Gastroesophageal sphincter (tissue), 4 donors: ENCODE measurements at places on chromosomes 5 and 9. TPM values are rescaled to one million over a fixed set of nuclear protein-coding genes. Genes with fewer than 3 reads are reported as not detected.

KIAA1958 gene
- 3.7 TPM for total RNA-seq

AUH gene
- total RNA-seq: 27.6 TPM

PLPP7 gene
- 12.9 TPM for total RNA-seq

CHSY3 gene
- total RNA-seq: 3.4 TPM

MRPS27 gene
- 48.6 TPM for total RNA-seq

AHRR gene
- 1.7 TPM for total RNA-seq

ZFR gene
- total RNA-seq: 108 TPM

GRCh38 chr9:37971108-37971459, 67.2 kb upstream of the SLC25A51 start:
- peak; percentile 12 for ATAC-seq

GRCh38 chr9:14822666-14823065, 87.6 kb downstream of the FREM1 start:
- no peak for ATAC-seq

- ATAC-seq: no peak
Measured at GRCh38 chr5:119076080-119076479, 5.2 kb downstream of the DMXL1 start.

DNA sequence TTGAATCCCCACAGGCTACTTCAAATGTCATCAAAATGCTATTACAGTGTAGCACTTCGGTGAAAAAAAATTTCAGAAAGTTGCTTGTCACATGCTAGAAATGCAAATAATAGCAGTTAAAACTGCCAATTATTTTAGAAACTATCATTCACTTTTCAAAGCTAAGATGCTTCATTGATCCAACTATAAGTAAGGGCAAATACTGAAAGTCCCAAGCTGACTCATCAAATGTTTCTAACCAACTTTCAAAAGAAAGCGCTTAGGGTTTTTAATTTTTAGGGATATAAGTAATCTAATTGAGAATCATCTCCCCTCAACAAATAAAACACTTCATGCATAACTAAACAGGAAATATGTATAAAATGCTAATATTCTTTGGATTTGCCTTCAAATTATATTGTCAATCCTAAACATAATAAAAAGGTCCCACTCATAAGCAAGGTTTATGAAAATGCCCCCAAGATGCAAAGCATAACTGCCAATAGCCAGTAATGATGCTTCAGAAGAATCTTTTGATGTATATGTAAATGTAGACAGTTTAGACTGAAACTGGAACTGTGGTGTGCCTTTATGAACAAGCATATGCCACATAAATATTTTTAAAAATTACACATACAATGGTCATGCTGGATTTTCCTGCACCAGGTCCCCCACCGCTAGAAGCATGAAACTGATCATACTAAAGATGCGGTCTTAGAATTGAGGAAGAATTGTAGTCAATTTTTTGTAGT, 12.2 kb downstream of the ACTL7A start:
- ATAC-seq: no peak

- no peak for ATAC-seq
Measured at GRCh38 chr5:56632199-56632598, 183.2 kb upstream of the MAP3K1 start.

- no peak for ATAC-seq
Measured at GRCh38 chr9:120755044-120755443, 38.2 kb downstream of the FBXW2 start.

DNA sequence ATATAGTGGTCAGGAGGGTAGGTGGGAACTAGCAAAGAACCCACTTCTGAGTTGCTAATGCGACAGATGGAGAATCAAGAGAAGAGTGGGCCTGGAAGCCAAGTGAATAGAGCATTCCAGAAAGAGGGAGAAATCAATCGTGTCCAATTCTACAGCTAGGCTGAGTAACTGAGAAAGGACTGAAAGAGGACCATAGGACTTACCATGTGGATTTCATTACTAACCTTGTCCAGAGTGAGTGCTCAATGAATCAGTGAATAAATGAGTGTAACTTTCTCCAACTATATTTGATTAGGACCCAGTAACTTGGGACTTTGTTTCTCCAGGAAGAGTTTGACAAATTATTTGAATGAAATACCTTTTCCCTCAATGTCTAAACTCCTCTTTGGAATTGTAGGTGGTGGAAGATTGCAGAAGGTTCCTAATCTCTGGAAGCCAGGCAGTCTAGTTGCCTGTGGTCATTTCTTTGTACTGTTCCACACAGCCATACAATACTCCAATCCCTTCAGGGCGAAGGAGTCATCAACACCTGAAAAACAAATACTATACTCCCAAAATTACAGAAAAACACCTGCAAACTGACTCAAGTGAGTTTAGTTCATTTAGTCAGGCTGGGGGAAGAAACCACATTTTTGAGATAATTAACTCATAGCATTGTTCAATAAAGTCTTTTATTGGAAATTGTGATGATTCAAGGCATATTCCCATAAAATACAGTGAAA, 2.6 kb upstream of the F2RL1 start:
- ATAC-seq: no peak

DNA sequence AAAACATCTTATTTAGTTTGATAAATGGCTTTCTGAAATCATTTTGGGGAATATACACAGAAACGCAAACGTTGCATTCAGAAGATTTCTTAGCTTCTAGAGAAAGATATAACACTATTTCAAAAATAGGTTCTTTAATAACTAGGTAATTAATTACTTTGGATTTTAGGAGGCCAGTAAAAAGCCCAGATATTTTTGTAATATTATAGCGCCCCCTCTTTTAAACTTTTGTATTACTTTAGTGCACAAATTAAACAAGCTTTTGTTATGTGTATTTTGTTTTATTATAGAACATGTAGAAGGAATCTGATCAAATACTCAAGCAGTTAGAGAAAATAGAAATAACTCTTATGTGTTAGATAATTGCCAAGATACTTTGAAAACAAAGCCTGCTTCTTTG, 57.7 kb downstream of the COMMD10 start:
- ATAC-seq: no peak

DNA sequence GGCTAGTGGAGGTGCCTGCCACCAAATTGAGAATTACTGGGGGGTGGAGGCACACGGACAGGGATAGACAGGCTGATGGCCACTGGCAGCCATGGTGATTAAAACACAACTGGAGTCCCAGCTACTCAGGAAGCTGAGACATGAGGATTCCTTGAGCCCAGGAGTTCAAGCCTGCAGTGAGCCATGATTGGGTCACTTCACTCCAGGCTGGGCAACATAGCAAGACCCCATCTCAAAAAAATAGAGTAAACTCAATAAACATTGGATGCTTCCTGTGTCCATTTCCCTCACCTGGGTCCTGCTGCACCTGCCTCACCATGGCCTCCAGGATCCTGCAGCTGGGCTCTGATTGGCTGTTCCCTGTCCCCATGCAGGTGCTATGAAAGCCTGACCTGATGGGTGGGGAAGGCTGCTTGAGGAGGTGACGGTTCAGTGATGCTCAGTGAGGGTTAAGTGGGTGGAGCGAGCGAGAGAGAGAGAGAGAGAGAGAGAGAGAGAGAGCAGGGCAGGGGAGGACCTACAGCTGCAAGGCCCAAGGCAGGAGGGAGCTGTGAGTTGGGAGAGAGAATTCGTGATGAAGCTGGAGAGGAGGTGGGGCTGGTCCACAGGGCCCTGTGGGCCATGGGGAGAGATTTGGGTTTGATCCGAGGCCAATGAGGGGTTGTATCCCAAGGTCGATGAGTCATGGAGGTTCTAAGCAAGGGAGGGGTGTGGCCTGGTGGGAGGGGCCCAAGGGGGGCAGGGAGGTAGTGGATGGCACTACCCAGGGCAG, 36.7 kb upstream of the FUBP3 start:
- ATAC-seq: no peak

GRCh38 chr5:598564-598890, 13.6 kb upstream of the CEP72 start:
- no peak for ATAC-seq

DNA sequence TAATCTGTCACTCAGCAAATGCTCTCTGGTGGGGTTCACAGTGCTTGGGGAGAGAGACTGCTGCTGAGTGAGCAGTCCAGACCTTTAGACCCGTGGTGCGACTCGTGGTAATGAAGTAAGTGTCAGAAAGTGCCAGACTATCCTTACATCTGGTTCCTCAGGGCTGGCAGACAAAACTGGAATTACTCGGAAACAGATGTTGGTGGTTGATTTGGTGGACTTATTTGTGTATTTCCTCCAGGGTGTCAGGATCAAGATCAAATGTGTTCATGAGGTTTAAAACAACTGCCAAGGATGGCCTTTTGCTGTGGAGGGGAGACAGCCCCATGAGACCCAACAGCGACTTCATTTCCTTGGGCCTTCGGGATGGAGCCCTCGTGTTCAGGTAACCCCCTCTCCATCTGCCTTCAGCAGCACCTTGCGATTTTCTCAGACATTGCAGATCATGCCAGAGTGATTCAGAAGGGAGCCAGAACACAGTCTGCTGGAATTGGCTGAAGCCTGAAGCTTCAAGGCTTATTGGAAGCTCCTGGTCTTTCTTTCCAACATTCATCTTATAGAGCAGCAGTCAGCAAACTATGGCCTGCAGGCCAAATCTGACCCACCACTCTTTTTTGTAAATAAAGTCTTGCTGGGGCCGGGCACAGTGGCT, 105.2 kb downstream of the LIFR start:
- ATAC-seq: no peak

- ATAC-seq: peak; percentile 76
Measured at GRCh38 chr5:142439207-142439860, 114.5 kb upstream of the SPRY4 start.

DNA sequence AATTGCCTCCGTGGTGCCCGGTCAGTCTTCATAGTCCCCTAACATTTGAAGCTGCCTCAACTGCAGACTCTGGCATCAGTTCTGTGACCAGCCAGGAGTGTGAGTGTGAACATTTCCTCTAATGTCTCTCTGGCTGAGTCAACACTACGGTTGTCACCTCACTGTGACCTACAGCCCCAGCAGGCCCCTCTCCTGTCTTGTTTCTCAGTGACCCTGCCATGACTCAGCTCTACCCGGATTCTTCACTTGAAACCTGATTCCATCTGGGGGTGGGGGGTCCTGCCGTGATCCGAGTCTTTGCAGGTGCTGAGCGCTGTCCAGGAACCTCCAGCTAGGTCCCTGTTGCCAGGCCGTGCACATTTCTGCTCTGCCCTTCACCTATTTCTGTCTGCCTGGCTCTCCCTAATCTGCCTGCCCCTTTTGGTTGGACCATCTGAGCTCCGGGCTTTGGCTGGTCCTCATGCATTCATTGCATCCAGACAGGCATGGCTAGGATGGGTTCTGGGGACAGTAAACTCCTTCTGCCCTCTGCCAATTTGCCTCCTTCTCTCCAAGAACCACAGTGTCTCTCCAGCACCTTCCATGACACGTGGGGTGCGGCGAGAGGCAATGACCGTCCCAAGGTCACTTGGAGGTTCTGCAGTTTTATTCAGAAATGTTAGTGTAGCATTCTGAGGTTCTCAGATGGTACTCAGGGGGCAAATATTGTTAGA, 24.2 kb downstream of the STC2 start:
- ATAC-seq: no peak

DNA sequence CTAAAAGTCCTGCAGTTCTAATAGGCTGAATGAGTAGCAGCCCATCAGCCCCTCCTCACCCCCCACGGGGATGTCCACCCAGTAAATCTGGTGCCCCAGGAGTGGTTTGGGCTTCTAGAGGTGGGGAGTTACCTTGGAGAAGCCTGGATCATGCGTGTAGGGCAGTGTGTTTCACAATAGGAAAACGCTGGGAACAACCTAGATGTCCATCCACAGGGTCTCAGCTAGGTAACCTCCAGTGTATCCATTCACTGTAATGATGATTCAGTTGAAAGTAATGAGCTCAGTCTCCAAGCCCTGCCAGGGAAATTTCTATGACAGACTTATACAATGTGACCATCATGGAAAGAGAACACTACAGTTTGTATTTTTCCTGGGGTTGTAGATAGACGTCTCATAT, 51.8 kb downstream of the NDST1 start:
- ATAC-seq: no peak

- ATAC-seq: no peak
Measured at GRCh38 chr9:747567-747966, 93.9 kb upstream of the DMRT1 start.

GRCh38 chr5:122323738-122324137, 11.7 kb downstream of the SNCAIP start:
- ATAC-seq: no peak
